Ascending aorta (tissue), 2 donors: ENCODE measurements at places on chromosomes 11 and 22.
A peak's percentile ranks its signal among the peaks of the same experiment; 100 is the strongest.

GRCh38 chr11:123483466-123483865, 53.4 kb downstream of the GRAMD1B start:
- no peak overlapping the region for H3K27ac ChIP-seq
- H3K27me3 ChIP-seq, result no peaks in the 10 kb centered on the region
- H3K36me3 ChIP-seq, result no peaks in the 10 kb centered on the region
- DNase-seq, result no peak
- H3K4me3 ChIP-seq, result no peak overlapping the region

DNA sequence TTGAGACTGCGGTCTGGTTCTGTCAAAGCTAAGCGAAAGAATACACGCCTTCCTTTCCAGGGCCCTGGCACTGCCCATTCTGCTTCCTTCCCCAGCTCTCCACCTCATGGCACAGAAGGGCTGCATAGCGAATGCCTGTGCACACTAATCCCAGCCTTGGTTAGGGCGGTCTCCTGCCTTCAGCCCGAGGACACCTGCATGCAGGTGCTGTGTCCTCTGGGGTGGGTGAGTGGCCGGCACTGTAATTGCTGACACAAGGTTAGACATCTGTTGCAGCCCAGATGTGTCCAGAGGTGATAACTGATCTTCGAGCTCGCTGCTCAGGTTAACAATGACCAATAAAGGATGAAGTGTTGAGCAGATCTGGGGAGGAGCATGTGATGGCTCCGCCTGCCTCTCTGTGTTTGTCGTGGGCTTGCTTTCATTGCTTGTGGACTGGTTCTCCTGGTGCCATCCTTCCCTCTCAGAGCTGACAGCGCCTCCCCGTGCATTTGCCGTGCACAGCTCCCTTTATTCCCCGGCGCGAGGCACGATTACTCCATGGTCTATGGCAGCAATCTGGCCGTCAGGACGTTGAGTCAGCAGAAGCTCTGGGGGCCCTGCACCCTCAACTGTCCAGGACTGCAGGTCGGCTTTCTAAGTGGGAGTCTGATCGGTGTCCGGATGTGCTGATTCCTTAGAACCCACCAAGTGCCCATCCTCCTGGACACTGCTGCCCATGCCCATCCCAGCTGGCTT, 1088.2 kb downstream of the BRD1 start:
- H3K27ac ChIP-seq, result no peak overlapping the region
- H3K36me3 ChIP-seq, result no peaks in the 10 kb centered on the region
- H3K4me1 ChIP-seq, result no peaks in the 10 kb centered on the region
- peak; percentile 4 for DNase-seq
- no peak overlapping the region for H3K4me3 ChIP-seq
- no peaks in the 10 kb centered on the region for H3K27me3 ChIP-seq

DNA sequence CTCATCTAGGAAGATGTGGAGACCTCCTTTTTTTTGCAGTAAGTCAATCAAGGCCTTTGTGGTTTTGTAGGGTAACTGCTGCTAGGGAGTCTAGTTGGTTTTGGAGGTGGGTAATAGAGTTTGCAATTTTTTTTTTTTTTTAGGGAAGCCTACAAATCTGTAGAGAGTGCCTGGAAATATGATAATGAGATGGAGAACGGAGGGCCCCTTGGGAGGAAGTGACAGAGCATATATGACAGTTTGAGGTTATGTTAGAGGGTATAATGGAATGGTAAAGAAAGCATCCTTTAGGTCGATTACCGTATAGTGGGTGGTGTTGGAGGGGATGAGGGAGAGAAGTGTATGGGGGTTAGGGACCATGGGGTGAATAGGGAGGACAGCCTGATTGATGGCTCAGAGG, 98.3 kb downstream of the ELP4 start:
- no peaks in the 10 kb centered on the region for H3K36me3 ChIP-seq
- H3K4me1 ChIP-seq, result no peaks in the 10 kb centered on the region
- H3K4me3 ChIP-seq, result no peak overlapping the region
- no peak overlapping the region for H3K27ac ChIP-seq

DNA sequence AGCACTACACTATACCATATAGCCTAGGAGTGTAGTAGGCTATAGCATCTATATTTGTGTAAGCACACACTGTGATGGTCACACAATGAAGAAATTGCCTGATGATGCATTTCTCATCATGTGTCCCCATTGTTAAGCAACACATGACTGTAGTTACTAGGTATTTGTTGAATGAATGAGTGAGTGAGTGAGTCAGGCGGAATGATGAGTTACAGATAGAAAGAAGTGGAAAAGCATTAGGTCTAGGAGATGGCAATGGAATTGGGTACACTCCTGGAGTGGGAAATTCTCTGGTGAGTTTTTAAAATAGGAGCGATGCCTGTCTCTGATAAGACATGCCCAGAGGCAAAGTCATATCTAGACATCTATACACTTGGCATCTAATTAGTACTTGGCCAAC, 160.5 kb upstream of the TBCEL start:
- H3K36me3 ChIP-seq, result no peaks in the 10 kb centered on the region
- no peak overlapping the region for H3K4me3 ChIP-seq
- no peaks in the 10 kb centered on the region for H3K4me1 ChIP-seq
- peaks cover 5% of the 10 kb centered on the region for H3K27me3 ChIP-seq
